ENCODE measurements at places on chromosomes 1 and 21. TPM values are rescaled to one million over a fixed set of nuclear protein-coding genes. Genes with fewer than 3 reads are reported as not detected.
A peak's percentile ranks its signal among the peaks of the same experiment; 100 is the strongest.

DNA sequence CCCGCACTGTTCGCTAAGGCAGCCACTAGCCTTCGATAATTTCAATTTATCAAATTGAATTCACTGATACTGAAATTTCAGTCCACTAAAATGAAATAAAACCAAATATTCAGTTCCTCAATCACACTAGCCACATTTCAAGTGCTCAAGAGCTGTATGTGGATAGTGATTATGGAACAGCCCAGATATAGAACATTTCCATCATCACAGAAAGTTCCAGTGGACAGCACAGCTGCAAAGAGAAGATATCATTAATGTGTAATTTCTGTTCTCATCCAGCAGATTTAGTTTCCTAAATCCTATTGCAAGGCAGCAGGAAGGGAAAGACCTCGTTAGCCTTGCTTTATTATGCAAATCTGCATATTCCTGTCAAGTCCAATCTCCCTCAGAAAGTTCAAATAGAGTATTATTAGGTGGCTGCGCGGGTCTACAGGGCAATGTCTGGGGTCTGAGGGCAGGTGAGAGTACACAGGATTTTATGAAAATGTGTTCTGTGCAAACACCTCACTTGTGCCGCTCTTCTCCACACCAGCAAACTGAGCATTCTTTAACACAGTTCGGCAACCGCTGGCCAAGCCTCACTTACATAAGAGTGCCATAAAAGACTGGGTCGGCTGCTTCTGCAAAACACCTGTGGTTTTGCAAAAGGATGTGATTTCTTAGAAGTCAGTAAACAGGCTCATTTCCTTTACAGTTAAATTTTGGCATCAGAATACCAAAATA, 22.4 kb downstream of the CAPZB start:
- DNase-seq = peak; percentile 85

DNA sequence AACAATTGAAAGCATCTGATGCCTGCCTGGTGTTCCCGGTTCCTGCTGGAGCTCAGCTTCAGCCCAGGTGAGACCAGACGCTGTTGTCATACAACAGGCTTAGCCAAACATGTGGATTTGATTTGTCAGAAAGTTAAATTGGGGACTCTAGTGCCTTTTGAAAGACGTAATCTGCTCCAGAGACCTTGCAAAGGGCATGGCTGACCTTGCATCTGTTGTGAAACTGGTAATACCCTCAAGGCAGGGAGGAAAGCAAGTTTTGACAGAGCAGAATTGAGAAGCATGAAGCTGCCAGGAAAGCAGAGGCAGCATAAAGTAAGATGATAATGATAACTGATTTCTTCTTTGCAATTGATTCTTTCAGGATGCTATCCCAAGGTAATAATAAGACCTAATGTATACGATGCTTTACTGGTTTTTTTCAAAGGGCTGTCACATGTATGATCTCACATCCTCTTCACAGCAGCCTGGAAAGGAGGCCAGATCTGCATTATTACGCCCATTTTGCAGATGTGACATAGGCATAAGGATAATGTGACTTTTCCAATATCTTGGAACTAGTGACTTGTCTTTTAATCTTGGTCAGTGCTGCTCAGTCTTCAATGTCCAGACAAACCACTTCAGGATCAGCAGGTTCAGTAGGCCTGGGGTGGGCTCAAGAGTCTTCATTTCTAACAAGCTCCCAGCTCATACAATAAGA, 24.7 kb upstream of the CNN3 start:
- no peak for DNase-seq

DNA sequence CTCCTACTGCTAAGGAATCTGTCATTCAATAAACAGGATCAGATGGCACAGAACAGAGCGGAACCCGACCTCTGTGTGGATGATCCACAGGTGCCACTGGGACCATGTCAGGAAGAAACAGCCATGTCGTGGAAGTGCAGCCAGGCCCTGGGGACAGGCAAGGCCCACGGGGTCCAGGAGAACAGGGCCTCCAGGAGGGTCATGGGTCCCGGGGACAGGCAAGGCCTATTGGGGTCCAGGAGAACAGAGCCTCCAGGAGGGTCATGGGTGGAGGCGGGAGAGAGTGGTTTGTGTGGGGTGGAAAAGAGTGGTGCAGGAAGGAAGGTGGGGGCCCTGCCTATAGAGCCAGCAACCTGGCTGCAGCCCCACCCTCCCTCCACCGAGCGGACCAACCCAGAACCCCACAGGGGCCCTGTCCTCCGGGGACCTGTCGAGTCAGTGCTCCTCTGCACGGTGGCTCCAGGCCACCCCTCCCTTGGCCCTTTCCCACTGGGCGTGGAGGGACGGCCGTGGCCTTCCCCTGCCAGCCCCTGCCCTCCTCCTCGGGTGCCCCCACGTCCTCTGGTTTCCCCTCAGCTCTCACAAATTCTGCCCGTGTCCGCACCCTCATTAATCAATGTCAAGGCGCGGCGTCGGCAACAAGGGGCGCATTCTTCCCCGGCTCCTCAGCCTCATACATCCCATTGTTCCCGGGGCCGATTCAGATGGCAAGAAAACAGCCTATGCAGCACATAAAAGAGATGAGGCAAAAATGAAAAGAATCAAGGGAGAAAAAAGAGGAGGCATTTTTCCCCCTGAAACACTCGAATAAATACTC, 146.4 kb downstream of the PRDM16 start:
- no peak for DNase-seq

DNA sequence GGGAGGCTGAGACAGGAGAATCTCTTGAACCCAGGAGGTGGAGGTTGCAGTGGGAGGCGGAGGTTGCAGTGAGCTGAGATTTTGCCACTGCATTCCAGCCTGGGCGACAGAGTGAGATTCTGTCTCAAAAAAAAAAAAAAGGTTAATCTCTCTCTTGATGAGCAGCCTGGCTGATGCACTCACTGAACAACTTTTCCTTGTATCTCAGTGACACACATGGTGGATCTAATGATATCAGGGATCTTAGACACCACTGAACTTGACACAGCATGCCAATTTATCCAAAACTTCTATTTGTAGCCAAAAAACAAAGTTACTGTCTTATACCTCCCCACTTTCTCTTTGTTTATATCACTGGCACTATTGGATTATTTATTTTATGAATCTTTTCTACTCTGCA, 16.2 kb downstream of the RHBDL2 start:
- no peak for DNase-seq

DNA sequence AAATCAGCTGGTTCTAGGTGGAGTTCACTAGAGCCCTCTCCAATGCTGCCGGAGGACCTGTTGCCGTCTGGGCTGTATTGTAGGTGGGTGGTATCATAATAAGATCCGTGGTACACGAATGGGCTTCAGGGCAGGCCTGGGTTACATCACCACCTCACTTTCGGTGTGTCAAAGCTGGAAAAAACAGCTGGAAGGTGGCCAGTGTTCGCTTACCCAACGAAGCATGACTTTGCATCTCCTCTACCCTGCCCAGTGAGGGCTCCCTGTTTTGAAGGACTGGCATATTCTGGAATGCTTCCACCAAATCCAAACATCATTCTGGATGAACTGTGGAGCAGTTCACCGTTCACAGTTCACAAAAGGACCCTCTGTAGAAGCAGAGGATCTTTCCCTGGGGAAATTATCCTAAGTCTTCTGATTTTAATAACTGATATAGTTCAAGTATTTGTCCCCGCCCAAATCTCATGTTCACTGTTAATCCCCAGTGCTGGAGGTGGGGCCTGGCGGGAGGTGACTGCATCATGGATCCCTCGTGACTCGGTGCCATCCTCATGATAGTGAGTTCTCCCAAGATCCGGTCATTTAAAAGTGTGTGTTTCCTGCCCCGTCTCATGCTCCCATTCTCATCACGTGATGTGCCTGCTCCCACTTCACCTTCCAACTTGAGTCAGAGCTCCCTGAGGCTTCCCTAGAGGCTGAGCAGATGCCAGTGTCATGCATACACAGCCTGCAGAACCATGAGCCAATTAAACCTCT, 429.0 kb downstream of the KIF26B start:
- DNase-seq = no peak

Gene RAB42
- not detected for total RNA-seq

Gene PIGR
- total RNA-seq = not detected

Gene CFHR5
- total RNA-seq = not detected

Gene DNAI4
- 2.7 TPM for total RNA-seq
